ENCODE measurements at places on chromosomes 7 and 10.
A peak's percentile ranks its signal among the peaks of the same experiment; 100 is the strongest.

DNA sequence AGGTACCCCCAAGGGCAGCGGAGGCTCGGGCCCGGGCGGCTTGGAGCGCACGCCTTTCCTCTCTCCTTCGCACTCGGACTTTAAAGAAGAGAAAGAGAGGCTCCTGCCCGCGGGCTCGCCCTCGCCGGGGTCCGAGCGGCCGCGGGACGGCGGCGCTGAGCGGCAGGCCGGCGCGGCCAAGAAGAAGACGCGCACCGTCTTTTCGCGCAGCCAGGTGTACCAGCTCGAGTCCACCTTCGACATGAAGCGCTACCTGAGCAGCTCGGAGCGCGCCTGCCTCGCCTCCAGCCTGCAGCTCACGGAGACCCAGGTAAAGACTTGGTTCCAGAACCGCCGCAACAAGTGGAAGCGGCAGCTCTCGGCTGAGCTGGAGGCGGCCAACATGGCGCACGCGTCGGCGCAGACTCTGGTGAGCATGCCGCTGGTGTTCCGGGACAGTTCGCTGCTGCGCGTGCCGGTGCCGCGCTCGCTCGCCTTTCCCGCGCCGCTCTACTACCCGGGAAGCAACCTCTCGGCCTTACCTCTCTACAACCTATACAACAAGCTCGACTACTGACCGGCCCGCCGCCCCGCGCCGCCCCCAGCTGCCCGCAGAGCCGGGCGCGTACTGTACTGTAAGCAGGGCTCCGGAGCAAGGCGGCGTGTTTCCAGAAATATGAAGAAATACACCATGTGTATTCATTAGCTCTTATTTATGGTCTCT lies 1.8 kb downstream of the HMX2 start:
- DNase-seq: peak; percentile 35

- DNase-seq: no peak
Measured at GRCh38 chr10:116006508-116006907, 266.5 kb downstream of the GFRA1 start.

DNA sequence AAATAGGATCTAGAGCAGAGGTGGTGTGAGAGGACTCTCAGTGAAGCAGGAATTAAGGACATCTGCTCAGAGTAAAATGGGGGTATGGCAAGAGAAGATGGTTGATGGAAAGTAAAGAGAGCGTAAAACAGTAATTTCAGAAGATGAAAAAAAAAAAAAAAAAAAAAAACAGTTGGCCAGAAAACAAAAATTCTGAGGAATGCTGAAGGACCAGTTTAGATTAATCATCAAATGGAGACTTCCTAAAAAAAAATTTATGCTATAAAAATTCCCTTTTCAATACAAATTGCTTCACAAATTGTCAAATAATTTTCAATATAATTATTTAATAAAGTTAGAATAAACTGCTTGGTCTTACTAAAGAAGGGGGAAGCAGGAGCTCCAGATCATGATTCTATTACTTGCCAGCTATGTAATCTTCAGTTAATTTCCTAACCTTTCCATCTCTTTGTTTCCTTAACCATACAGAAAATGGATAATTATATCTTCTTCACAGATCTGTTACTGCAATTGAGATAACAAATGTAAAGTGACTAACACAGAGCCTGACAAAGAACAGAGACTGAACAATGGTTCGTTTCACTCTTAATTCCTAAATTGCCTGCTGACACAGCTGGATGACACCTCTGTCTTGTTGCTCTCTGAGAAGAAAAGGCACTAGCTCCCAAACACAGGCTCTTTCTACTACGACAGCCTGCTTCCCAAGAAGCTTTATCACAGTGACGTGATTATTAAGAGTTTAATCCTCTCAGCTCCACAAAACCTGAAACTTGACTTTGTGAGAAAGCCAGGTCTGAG lies 64.9 kb upstream of the GPR22 start:
- DNase-seq: no peak

- DNase-seq: no peak
Measured at GRCh38 chr10:90712529-90712928, 145.3 kb downstream of the HTR7 start.

DNA sequence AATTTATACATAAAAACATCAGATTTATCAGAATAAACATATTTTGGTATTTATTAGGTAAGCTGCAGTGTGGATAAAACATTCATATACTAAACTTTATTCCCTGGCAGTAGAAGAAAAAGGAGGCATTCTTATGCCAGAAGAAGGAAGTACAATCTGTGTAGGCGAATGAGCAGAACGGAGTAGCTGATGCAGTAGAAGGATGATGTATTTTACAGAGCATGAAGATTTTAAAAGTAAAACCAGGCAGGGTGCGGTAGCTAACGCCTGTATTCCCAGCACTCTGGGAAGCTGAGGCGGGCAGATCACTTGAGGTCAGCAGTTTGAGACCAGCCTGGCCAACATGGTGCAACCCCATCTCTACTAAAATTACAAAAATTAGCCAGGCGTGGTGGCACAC lies 294.9 kb upstream of the MKLN1 start:
- DNase-seq: no peak

- DNase-seq: no peak
Measured at GRCh38 chr7:133135451-133135850, 53.6 kb upstream of the CHCHD3 start.

- DNase-seq: no peak
Measured at GRCh38 chr10:3265088-3265487, 92.5 kb upstream of the PITRM1 start.

- DNase-seq: no peak
Measured at GRCh38 chr10:74394416-74394969, 243.5 kb downstream of the ADK start.

Data from CD4-positive, alpha-beta T cell treated with Interleukin-17A for 1 hour (primary cell).